Renal cortex interstitium (tissue), 15 donors: ENCODE measurements at places on chromosomes 5 and 9. TPM values are rescaled to one million over a fixed set of nuclear protein-coding genes. Genes with fewer than 3 reads are reported as not detected.
A peak's percentile ranks its signal among the peaks of the same experiment; 100 is the strongest.

DNA sequence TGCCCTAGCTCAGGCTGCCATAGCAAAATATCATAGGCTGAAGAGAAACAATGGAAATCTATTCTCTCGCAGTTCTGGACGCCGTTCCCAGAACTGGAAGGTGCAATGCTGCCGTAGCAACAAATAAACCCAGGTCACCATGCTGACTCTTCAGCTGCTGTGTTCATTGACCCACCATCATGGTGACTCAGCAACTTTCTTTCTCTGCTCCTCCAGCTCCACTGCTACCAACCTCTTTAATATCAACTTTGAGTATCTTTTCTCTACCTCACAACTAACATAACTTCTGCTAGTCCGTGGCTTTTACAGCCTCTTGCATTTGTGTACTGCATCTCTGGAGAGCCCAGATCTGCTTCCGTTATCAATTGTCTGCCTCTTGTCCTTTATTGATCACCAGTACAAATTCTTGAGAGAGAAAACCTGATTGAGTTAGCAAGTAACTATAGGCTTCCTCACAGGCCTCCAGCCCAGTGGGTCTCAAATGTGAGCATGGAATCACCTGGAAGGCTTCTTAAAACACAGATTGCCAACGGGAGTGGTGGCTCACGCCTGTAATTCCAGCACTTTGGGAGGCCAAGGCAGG is 47.3 kb upstream of the SLC30A5 start:
- DNase-seq, result no peak

The OSTF1 gene
- polyA plus RNA-seq, result 25.9 TPM

The PANK3 gene
- polyA plus RNA-seq, result 68.9 TPM

DNA sequence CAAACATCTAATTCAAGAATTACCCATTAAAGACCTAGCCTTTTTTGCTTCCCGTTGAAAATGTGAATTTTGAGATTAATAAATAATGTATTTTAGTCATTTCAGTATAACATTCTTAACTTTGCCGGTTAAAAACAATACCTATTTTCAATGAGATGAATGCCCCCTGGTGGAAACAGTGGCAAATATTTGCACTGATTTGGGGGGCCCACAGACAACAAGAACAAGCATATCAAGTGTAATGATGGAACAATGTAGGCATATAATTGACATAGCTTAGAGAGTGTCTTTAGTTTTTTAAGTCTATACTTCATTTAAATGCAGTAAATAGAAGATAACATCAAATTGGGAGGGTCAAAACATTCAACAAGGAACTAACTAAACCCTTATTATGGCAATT is 111.9 kb downstream of the NTRK2 start:
- DNase-seq, result peak; percentile 28

DNA sequence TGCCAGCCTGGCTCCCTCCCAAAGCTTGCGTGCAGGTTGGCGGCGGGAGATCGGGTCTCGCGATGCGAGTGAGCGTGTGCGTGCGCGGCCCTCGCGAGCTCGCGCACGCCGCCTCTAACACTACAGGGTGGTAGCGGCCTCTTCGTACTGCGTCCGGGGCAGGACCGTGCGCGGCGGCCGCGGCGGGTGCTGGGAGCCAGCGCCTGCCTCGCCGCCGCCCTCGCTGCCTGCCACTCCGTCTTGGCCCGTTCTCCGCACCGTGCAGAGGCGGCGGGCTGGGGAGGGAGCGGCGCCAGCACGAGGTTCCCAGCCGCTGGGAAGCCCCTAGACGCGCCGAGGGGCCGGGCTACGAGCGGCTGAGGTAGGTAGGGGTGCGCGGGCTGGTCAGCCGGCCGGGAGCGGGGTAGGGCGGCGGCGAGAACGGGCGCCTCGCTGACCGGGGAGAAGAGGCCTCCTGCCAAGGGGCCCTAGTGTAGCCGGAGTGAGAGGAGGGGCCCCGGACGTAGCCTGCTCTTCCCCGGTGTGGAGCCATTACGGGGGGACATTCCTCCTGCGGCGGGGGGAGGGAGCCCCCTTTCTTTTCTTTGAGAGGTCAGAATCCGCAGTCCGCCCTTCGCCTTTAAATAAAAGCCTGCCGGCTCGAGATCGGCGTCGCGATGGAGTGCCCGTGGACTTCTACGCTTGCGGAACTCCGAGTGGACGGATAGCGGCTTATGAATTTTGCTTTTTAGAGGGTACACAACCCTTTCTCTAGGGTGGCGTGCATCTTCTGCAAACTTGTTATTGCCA is at the start of gene C5orf24:
C5orf24 (plus strand) TSS at position 117 of the 789 bp plus-strand sequence. CDS start 8,933 bp downstream, outside the sequence.
- peak; percentile 94 for DNase-seq

DNA sequence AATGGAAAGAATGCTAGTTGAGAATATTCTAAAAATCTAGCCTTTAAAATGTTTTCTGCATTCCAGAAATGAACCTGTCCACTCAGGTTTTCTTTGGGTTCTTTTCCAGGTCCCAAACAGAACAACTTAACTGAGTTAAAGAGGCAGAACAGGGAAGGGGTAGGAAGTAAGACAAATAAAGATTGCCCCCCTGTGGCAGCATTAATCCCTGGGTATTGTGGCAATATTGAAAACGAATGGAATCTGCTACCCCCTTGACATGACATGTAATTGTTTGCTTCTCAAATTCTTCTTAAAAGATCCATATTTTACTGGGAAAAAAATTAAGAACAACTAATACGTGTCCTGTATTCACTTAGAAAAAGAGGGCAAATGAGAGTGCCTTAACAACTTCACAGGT is 9.3 kb upstream of the RBM22 start:
- DNase-seq, result no peak

- no peak for DNase-seq
These were observed 133.2 kb downstream of the CFAP90 start for GRCh38 chr5:7717691-7718090.

The PCDHGC4 gene
- 3.9 TPM for polyA plus RNA-seq

The FOXE1 gene
- 0.06 TPM for polyA plus RNA-seq

GRCh38 chr5:123035918-123036390 is 571 bp downstream of the PPIC start:
- peak; percentile 42 for DNase-seq

- DNase-seq, result no peak
These were observed 10.1 kb downstream of the LCN10 start for GRCh38 chr9:136732444-136733178.

The PCDHGB6 gene
- 7.6 TPM for polyA plus RNA-seq

The IL4 gene
- 0.38 TPM for polyA plus RNA-seq

The NPDC1 gene
- polyA plus RNA-seq, result 31.5 TPM

DNA sequence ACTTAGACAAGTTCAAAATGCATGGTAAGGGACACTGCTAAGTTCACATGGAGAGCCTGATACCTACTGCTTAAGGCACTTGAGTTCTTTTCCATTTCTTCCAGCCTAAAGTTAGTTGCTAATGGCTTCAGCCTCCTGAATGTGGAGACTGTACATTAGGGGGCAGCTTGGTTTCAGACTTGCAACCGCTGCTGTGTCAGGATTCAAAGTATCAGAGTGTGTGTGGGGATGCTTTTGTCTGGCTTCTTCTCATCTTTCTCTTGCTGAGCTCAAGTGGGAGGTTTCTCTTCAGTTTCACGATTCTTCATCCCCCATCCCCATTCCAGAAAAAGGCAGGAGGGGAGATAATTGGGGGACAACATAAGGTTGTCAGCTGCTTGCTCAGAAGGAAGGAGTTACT is 49.4 kb downstream of the ATP10B start:
- no peak for DNase-seq

DNA sequence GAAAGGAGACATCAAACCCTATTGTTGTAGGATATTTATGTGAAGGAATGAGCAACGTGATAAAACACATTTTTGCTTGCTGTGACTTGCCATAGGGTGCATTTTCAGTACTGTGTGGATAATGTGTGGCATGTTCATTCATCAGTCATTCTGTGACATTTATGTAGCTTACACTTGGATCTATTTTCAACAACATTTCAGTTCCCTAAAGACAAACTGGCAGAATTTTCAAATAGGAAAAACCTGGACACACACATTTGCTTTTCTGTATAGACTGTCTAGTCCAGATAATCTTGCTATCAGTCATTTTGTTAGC is 127.7 kb downstream of the TMC1 start:
- no peak for DNase-seq

The DOCK8 gene
- 10.3 TPM for polyA plus RNA-seq

The CCDC112 gene
- 15.9 TPM for polyA plus RNA-seq

DNA sequence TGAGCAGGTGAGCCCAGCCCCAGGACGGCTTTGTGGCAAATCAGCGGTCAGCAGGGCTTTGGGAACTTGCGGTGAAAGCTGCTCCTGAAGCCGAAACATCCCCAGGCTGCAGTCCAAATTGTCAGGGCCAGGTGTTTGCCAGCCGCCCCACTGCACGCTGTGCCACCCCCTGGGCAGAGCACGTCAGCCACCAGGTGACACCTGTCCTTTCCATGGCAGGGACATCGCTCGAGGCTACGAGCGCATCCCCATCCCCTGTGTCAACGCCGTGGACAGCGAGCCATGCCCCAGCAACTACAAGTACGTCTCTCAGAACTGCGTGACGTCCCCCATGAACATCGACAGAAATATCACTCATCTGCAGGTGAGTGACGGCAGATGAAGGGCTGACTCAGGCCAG is 64.4 kb upstream of the CACNA1B start:
- no peak for DNase-seq

The MEGF10 gene
- polyA plus RNA-seq, result 0.83 TPM

DNA sequence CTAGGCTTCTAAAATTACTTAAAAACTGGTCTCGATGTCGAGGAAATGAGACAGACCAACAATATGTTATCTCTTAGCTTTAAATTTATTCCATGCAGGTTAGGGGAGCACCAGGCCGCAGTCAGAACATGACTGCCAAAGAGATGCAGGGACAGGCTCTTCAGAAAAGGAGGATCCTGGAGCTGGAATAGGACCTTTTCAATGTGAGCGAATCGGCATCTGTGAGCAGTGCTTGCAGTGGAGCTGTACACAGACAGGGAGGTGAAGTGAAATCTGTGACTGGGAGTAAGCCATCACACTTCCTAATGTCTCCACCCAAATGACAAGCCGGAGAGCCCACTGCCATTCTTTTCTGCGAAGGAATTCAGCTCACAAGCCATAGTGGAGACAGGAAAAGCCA is 78.2 kb downstream of the EFNA5 start:
- DNase-seq, result no peak

The SHISAL2B gene
- not detected for polyA plus RNA-seq

The ALDOB gene
- polyA plus RNA-seq, result 816 TPM

GRCh38 chr9:13360188-13360587 is 80.7 kb upstream of the MPDZ start:
- no peak for DNase-seq

The TNC gene
- polyA plus RNA-seq, result 375 TPM

DNA sequence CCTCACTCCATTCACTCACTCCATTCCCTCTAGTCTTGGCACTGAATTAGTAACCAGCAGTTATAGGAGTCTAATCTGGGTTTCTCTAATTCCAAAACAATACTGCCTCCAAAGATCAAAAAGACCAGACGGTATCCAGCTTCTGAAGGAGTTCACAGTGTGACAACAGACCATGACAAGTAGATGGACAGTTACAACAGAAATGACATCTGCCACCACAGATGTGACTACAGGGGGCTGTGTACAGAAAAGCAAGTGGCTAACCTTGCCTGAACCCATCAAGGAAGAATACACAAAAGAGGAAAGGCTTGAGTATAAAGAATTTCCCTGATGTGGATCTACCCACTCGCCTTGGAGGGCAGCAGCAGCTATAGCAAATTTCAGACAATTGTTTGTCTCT is 112.4 kb downstream of the ACTL7B start:
- DNase-seq, result no peak

DNA sequence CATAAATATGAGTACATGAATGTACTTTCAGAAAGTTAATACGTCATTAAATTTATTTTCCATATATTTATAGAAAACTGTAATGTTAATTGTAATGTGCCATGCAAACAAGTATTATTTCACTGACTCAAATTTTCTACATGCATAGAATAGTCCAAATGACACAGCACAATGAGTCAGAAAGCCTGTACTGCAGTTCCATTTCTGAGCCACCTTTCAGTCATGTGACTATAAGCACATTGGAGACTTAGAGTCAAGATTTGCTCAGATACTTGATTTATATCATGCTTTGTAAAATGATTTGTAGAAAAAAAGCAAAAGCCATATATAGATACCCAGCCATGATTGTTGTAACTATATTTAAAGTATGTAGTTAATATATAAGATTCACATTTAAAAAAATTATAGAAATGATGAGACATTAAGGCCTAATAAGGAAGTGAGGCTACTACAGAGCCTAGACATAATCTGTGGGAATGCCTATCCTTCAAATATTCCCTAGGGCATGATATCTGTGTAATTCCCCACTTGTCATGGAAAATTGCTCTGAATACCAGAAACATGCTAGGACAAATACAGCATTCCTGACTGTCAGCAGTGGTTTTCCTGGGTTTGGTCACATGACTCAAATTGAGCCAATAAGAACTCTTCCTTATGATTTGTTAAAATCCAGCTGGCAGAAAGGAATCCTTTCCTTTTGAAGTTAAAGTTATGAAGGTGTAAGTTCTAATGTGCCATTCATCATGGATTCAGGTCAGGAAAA is 50.0 kb downstream of the PTPRD start:
- no peak for DNase-seq

The CNTFR gene
- 29.9 TPM for polyA plus RNA-seq

The UNC5A gene
- 0.09 TPM for polyA plus RNA-seq

DNA sequence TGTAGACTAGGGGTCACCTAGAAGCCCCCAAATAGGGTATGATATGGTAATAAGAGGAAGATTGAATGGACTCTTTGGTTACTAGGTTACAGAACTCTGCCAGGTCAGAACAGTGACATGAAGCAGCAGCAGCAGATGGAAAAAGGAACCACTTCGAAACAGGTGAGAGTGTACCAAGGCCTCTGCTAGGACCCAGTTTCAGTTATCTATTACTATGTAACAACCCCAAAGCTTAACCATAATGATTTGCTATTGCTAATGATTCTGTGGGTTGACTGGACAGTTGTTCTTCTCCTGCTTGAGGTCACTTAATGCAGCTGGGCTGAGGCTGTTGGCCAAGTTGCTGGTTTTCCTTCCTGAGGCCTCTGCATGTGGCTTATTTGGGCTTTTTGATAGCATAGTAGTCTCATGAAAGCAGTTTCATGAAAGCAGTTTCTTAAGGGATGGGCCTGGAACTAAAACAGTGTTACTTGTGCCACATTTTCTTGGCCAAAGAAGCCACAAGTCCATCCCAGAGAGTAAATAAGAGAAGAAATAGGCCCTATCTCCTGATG is 17.6 kb downstream of the C9orf43 start:
- DNase-seq, result no peak

DNA sequence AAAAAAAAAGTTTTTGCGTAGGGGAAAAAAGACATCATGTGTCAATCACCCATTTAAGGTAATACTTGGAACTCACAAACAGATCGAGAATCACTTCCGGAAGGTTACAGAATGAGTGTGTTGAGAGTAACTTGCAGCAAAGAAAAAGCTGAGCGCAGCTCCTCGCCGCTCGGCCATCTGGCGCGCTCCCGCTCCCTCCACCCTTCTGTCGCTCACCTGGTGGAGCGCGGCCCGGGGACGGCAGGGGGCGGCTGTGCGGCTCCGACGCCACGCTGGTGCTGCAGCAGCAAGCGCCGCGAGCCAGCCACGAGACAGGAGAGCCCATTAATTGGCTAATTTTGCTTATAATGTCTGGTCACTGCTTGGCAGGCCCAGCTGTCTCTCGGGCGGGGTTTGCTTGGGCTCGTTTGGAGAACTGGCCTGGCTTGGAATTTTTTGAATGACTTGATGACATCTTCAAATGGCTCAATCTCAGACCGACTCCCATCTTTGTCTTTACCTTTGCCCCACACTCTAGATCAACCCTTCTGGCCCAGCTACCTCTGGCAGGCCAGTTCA is 601.8 kb downstream of the CCDC171 start:
- DNase-seq, result peak; percentile 40

- no peak for DNase-seq
These were observed 78.3 kb upstream of the ZNF608 start for GRCh38 chr5:124824637-124825158.
